ENCODE measurements at places on chromosomes 3 and 15.

GRCh38 chr3:184786280-184786941 lies 25.6 kb upstream of the VPS8 start:
- no peak for DNase-seq

- no peak for DNase-seq
Observed at GRCh38 chr15:83605111-83605945, 48.6 kb upstream of the ADAMTSL3 start.

- no peak for DNase-seq
Observed at GRCh38 chr3:144556392-144556791, 584.8 kb downstream of the DIPK2A start.

- DNase-seq, result no peak
Observed at GRCh38 chr3:187286467-187287059, 5.0 kb downstream of the MASP1 start.

DNA sequence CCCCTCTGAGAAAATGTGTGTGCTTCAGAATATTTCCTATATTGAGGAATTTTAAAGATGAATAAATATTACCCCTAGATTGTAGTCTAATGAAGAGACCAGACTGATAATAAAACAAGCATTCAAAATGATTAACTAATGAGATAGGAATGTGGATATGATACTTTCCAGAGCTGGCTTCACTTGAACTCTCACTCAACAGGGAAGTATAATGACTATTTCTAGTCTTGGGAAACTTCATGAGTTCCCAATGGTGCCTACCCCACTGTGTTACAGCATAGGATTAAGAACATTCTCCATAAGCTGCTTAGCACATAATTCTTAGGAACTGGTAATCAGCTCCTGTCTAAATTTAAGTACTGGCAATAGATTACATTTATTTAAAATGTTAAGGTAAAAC lies 261.5 kb upstream of the ZNF385D start:
- peak; percentile 40 for DNase-seq

DNA sequence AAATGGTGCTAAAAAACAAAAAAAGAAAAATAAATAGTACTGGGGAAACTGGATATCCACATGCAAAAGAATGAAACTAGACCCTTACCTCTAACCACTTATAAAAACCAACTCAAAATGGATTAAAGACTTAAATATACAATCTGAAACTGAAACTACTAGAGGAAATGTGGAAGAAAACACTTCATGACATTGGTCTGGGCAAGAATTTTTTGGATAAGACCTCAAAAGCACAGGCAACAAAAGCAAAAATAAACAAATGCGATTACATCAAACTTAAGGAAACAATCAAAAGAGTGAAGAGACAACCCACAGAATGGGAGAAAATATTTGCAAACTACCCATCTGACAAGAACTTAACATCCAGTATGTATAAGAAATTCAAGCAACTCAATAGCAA lies 6.4 kb downstream of the IFT57 start:
- no peak for DNase-seq

GRCh38 chr3:120311863-120312794 lies 27.1 kb upstream of the GPR156 start:
- no peak for DNase-seq

DNA sequence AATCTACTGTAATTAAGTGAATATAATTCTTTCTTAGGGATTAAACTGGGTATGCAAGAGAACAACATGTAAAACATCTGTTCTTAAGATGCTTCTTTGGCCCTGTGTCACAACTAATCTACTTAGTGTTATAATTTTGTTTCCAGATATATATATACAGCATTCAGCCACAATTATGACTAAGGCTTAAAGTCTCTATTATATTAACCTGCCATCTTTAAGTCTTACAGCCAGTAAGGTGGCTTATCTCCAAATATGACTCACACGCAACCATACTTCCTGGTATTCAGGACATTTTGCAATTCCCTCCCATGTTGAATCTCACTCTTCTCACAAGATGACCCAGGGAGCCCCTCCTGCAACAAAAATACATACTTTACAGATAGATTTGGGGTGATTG lies 6.6 kb upstream of the KBTBD8 start:
- peak; percentile 92 for DNase-seq

DNA sequence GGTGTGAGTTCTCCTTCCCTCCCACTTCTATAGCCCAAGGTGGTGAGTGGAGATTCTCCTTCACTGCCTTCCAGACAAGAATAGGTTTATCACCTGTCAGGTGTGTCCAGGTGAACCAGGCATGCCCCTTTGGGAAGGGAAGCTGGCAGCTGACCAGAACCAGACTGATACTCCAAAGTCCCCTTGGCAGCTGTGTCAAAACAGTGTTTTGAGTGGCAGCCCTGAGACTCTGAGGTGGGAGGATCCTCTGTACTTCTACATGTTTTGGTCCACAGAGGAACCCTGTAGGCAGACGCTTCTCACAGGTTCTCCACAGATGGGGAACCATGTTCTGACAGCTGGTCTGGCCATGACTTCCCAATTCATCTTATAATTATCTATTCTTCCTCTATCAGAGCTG lies 30.1 kb downstream of the ISL2 start:
- no peak for DNase-seq

GRCh38 chr3:11583638-11584046 lies 60.1 kb downstream of the VGLL4 start:
- peak; percentile 32 for DNase-seq

GRCh38 chr3:141379250-141379966 lies 11.1 kb downstream of the ZBTB38 start:
- DNase-seq, result no peak

GRCh38 chr15:99029341-99030144 lies 22.0 kb upstream of the PGPEP1L start:
- no peak for DNase-seq

DNA sequence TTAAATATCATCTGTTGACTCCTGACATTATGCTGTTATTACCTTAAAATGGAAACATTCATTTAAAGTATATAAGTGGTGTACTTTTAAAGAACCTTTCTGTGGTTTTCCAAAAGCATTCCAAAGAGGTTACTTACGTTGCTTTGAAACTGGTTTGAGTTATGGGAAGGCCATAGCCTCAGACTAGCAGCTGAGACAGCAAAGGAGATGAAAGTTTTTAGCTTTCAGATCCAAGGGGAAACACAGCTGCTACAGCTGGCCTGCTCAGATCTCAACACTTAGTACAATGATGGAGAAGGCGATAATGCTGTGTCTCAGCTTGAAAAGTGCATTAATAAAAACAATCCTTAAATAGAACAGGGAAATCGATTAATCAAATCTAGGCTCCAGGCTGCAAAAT lies 921.1 kb downstream of the ROBO1 start:
- DNase-seq, result peak; percentile 44

DNA sequence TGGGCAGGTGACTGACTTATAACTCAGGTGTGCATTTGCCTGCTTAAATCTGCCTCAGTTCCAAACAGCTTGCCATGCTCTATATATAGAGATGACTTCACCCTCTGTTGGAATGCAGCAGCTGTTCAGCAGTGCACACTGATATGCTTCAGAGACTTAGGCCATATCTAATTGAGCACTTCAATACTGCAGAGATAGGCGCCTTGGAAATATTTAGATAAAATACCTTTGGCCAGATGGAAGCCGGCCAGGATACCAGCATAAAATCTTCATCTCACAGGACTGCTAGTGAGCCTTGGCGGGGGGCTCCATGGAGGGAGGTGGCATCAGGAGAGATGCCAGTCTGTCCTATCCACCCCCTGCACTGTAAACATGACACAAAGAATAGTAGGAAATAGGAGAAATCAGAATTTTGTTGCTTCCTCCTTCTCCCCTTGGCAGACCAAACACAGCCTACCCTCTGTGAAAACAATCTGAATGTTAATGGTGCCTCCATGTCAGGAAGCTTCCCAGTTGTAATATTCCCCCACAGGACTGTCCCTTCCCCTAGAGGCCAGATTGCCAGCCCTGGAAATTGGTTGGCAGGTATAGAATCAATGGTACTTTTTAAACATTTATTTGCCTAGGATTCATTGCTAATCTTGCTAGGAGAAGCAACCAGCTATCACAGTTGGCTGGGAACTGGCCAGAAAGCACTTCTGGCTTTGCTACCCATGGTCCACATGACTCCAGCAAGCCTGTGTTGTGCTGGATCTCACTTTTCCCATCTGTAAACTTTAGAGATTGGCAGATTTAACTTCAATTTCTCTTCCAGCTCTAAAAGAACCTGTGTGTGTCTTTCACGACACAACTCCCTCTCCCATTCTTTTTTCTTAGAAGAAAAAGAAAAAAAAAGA lies 215.5 kb upstream of the KCNMB2 start:
- peak; percentile 69 for DNase-seq

GRCh38 chr15:91913560-91913959 lies 60.1 kb downstream of the SLCO3A1 start:
- no peak for DNase-seq

DNA sequence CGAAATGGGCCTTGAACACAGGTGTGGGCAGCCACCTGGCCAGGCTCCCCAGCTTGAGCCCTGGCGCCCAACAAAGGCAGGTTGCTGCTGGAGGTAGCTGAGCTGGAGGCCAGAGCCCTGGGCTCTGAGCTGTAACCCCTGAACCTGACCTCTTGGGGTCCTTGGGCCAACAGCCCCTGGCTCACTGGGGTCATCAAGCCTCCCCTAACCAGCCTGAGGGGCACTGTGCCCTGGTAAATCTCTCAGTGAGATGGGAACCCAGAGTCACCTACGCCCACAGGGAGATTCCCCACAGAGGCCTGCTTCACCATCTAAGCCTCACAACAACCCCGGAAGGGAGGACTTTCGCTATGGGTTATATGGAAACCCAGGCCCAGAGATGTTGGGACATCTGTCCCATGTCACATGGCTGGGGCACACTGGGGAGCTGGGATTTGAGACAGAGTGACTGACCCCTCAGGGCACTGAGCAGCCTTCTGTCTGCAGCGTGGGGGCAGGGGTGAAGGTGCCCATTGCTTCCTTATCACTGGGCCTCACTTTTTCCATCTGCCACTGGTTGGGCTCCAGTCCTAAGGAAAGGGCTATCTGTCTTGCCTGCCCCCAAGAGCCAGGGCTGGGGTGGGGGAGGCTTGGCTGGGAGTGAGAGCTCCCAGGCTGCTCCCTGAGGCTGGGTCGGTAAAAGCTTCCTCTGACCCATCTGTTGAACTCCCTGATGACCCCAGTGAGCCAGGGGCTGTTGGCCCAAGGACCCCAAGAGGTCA lies 59.1 kb downstream of the IQSEC1 start:
- DNase-seq, result no peak

DNA sequence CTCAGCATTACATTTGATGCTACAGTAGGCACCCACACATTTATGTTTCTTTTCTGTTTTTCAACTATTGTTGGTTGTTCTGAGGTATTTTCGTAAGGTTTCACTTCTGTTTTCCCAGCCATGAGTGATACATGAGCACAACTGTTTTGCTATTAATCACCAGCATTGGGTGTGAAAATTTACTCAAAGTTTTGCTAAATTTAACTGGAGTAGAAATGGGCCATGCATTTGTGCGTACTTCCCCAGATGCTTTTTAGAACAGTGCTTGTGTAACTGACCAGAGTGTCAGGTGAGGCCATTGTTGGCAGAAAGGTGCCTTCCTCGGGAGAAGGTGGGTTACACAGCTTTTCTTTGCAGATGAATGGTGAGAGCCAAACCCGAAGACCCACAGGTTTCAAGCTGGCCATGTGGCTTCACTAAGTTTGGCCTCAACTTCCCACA lies 70.4 kb downstream of the ST6GAL1 start:
- no peak for DNase-seq

DNA sequence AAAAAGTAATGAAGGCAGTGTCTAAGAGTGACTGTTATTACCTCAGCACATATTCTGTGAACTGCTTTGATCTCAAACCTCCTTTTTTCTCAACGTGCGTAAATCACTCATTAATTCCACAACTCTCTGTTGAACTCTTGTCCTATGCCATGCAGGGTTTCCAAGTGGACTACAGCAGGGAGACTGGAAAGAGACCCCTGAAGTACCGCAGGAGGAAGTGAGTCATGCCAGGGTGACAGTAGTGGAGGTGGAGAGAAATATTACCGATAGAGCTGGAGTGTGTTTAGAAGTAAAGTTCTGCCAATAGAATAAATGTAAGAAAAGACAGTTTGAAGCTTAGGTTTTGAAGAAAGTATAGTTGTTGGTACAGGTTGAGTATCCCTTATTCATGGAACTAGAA lies 908.9 kb downstream of the ROBO1 start:
- no peak for DNase-seq

GRCh38 chr3:142366434-142366833 lies 81.4 kb downstream of the XRN1 start:
- no peak for DNase-seq

- DNase-seq, result no peak
Observed at GRCh38 chr15:37793851-37794250, 140.6 kb upstream of the TMCO5A start.

DNA sequence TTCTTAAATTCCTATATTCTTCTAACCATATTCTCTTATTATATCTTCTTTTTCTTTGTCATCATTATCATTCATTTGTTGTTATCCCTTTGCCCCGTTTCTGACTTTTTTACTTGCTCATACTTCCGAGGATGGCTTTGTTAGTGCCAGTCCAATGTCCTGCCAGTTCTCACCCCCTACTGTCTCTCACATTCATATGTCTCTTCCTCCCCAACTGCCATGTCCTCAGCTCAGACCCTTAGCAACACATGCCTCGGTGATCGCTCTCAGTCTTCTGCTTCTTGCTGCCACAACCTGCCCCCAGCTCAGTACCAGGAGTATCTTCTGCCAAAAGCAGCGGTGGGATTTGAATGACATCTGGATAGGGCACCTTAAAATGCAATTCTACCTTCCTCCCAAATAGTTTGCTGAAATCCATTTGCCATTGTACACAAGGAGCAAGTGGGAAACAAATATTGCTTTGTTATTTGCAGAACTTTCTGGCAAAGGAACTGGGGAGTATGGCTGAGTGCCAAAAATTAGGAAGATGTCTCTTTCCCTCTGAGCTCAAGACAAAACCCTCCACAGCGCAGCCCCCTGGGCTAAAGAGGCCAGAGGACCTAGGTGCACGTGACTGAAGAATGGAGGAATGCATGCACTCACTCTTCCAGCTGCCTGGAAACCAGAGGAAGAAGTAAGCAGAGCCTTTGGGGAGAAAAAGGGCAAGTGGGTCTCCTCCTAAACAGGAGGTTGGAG lies 57.7 kb upstream of the CTNNB1 start:
- DNase-seq, result no peak

DNA sequence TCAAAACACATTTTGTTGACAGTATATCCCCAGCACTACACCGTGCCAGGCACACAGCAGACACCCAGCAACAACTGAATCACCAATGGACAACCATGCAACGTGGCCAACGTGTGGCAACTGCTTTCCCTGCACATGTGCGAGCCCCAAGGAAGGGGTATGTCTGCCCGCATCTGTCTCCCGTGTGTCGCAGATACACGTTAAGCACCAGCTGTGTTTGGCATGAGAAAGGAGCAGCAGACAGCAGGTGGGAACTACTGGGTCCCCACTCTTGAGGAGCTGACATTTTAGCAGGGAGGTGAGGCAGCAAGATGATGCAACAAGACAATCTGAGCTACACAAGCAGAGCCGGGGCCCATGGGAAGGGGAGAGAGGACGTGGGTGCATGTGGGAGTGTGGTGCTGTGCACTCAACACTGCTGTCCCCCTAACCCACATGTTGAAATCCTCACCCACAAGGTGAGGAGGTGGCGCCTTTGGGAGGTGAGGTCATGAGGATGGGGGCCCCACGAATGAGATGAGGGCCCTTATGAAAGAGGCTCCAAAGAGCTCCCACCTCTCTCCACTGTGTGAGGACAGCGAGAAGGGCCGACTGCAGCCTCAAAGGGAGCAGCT lies 56.2 kb downstream of the ROPN1B start:
- DNase-seq, result no peak
